ENCODE measurements at places on chromosomes 1 and 21. TPM values are rescaled to one million over a fixed set of nuclear protein-coding genes. Genes with fewer than 3 reads are reported as not detected.
A peak's percentile ranks its signal among the peaks of the same experiment; 100 is the strongest.

- DNase-seq = no peak
- H3K36me3 ChIP-seq = no peaks in the 10 kb centered on the region
- no peaks in the 10 kb centered on the region for H3K4me1 ChIP-seq
- H3K4me3 ChIP-seq = peak overlapping the region; percentile 25
These were observed 34.0 kb downstream of the OPRD1 start for GRCh38 chr1:28845786-28846543.

- no peak overlapping the region for H3K4me3 ChIP-seq
- H3K36me3 ChIP-seq = no peaks in the 10 kb centered on the region
- H3K27ac ChIP-seq = no peak overlapping the region
- no peaks in the 10 kb centered on the region for H3K27me3 ChIP-seq
- peaks cover 15% of the 10 kb centered on the region for H3K4me1 ChIP-seq
- no peak for DNase-seq
These were observed 29.5 kb downstream of the AK4 start for GRCh38 chr1:65177457-65177856.

KIF2C gene
- 8.6 TPM for total RNA-seq

DNA sequence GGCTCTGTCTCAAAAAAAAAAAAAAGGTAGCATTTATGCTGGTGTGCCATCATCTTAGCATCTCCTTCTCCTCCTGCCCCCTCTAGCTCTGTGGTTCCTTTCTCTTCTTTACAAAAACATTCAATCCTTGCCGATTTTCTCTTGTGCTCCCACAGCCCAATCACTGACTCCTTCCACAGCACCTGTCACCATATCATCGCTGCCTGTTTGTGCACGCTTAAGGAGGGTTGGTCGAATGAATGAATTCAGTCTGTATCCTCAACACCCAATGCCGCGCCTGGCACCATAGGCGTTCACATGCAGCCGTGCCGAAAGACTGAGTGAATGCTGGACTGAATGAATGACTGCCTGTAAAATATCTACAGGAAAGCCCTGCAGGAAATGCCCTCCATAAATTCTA lies 7.9 kb downstream of the RNU5D-1 start:
- no peaks in the 10 kb centered on the region for H3K36me3 ChIP-seq
- no peak overlapping the region for H3K27ac ChIP-seq
- no peaks in the 10 kb centered on the region for H3K4me1 ChIP-seq
- DNase-seq = no peak

- H3K27me3 ChIP-seq = peaks cover 3% of the 10 kb centered on the region
- peak overlapping the region; percentile 55 for H3K27ac ChIP-seq
- no peak overlapping the region for H3K4me3 ChIP-seq
- DNase-seq = no peak
- H3K4me1 ChIP-seq = peaks cover 12% of the 10 kb centered on the region
These were observed 2.1 kb upstream of the CAPN9 start for GRCh38 chr1:230745071-230745470.

- no peaks in the 10 kb centered on the region for H3K36me3 ChIP-seq
- H3K27me3 ChIP-seq = no peaks in the 10 kb centered on the region
- H3K4me3 ChIP-seq = no peak overlapping the region
- H3K27ac ChIP-seq = no peak overlapping the region
- DNase-seq = no peak
These were observed 39.6 kb downstream of the CD55 start for GRCh38 chr1:207361029-207361428.

GRCh38 chr1:119888476-119888875 lies 7.8 kb downstream of the ADAM30 start:
- H3K36me3 ChIP-seq = peaks cover 17% of the 10 kb centered on the region
- no peak overlapping the region for H3K4me3 ChIP-seq
- no peak overlapping the region for H3K27ac ChIP-seq
- no peaks in the 10 kb centered on the region for H3K4me1 ChIP-seq
- H3K27me3 ChIP-seq = peaks cover 1% of the 10 kb centered on the region

DNA sequence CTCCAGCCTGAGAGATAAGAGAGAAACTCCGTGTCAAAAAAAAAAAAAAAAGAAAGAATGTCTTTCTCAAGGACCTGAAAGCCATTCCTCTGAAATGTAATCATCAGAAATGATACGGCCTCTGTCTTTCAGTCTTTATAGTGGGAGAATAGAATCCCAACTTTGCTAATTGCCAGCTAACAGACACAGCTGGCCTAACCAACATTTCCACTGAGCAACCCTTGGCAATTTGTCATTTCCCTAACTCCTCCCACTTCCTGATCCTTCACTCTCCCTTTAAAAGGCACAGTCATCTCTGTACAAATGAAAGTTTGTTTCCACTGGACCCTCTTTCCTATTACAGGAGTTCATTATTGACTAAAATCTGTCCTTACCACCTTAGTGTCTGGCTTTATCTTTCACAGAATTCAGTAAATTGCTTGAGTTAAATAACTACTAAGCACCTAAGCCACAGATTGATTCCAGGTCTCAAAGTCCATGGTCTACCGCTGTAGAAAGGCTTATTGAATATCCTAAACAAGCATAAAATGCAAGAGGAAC lies 4.3 kb upstream of the CBR1 start:
- DNase-seq = no peak
- H3K4me3 ChIP-seq = no peak overlapping the region
- peaks cover 10% of the 10 kb centered on the region for H3K36me3 ChIP-seq
- peaks cover 5% of the 10 kb centered on the region for H3K27me3 ChIP-seq
- peaks cover 2% of the 10 kb centered on the region for H3K4me1 ChIP-seq

DNA sequence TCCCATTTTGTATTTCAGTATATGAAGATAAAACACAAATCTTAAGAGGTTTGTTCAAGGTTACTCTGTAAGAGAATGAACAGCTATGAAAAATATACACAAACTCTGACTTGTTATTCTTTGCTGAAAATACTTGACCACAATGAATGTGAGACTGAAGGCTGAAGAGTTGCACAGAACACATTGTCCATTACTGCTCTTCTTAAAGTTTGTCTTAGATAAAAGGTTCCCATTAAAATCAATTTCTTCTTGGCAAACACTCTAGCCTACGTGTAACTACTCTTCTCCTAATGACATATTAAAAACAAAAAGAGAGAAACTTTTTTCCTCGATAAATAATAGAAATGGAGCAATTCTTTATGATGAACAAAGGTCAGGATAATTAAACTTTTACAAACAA lies 45.2 kb upstream of the RABGAP1L start:
- H3K4me3 ChIP-seq = no peak overlapping the region
- no peaks in the 10 kb centered on the region for H3K27me3 ChIP-seq
- no peaks in the 10 kb centered on the region for H3K36me3 ChIP-seq
- peaks cover 4% of the 10 kb centered on the region for H3K4me1 ChIP-seq

NBL1 gene
- 14.4 TPM for total RNA-seq

DNA sequence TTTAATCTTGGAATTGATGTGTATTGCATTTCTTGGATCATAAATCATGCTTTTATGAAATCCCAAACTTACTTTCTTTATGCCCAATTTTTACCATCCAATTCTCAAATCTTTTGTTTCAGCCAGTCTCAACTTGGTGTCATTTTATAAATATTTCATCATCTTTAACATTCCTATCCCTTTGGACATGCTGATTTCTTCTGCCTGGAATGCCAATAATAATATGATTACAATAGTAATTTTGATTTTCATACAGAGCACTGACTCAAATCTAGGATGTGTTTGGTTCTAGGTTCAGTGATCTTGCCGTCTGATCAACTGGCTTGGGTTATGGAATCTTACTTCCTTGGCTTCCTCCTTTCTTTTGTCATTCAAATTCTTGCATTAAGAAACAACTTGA lies 12.8 kb downstream of the RRP15 start:
- DNase-seq = no peak
- peaks cover 25% of the 10 kb centered on the region for H3K4me1 ChIP-seq
- H3K27ac ChIP-seq = peak overlapping the region; percentile 83

DNA sequence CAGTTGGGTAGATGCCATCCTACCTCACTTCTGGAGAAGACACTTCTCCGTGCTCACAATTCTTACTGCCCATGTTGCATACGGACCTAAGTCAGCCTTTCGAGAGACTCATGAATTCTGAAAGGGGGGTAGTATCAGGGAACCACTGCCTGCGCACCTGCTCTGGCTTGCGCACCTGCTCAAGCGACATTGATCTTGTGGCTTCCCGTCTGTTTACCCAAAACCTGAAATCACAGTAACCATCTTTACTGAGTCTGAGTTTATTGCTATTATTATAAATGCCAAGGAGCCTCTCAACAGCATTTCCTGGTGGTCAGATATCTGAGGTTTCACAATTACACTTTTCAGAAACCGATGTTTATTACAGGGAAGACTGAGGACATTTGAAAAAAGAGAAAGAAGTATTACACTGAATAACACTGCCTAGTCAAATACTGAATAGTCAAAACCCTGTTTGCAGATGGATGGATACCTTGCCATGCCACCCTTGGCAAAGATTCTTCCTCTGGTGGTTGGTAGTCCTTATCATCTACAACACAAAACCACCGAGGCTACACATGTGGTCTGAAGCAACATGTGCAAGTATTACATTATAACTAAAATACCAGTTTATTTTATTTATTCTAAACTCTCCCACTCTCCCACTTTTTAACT lies 208.7 kb downstream of the SIPA1L2 start:
- no peak overlapping the region for H3K27ac ChIP-seq
- peaks cover 16% of the 10 kb centered on the region for H3K36me3 ChIP-seq
- no peak for DNase-seq
- no peak overlapping the region for H3K4me3 ChIP-seq

GRCh38 chr1:20462397-20462796 lies 23.6 kb downstream of the CAMK2N1 start:
- peaks cover 6% of the 10 kb centered on the region for H3K27me3 ChIP-seq
- DNase-seq = no peak
- H3K4me1 ChIP-seq = peaks cover 3% of the 10 kb centered on the region
- H3K36me3 ChIP-seq = peaks cover 5% of the 10 kb centered on the region
- H3K4me3 ChIP-seq = no peak overlapping the region

- H3K36me3 ChIP-seq = peaks cover 5% of the 10 kb centered on the region
- no peaks in the 10 kb centered on the region for H3K27me3 ChIP-seq
- no peak overlapping the region for H3K4me3 ChIP-seq
- no peak for DNase-seq
- H3K27ac ChIP-seq = no peak overlapping the region
- H3K4me1 ChIP-seq = no peaks in the 10 kb centered on the region
These were observed 132.0 kb downstream of the C1orf21 start for GRCh38 chr1:184518736-184519357.

PLA2G2D gene
- not detected for total RNA-seq

RHEX gene
- total RNA-seq = not detected

TTC22 gene
- not detected for total RNA-seq

- H3K4me3 ChIP-seq = no peak overlapping the region
- no peak overlapping the region for H3K27ac ChIP-seq
- no peaks in the 10 kb centered on the region for H3K27me3 ChIP-seq
- no peaks in the 10 kb centered on the region for H3K36me3 ChIP-seq
- H3K4me1 ChIP-seq = no peaks in the 10 kb centered on the region
These were observed 7.3 kb upstream of the TMEM52 start for GRCh38 chr1:1926346-1926811.

DNA sequence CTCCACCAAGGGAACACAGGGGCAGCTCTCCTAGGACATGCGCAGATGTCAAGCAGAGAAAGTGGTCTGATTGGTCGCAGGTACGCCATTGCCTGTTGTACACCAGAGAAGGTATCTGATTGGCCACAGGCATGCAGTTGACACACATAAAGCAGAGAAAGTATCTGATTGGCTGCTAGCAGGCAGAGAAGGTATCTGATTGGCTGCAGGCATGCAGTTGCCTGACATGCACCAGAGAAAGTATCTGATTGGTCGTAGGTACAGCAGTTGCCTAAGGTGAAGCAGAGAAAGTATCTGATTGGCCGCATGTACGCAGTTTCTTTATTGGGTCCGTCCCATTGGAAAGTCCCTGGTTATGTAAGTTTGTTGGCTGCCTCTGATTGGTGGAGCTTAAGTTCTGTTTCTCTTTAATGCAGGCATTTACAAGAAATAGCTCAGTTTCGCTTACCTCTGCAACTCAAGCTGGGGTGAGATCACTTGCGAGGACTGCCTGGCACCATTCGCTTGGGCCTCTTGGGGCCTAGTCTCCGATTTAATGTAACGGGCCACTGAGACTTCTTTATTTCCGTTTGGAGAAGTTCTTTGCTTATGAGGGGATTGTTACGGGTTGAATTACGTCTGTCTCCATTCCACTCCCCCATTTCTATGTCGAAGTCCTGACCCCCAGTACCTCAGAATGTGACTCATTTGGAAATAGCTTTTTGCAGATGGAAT lies 74.2 kb downstream of the SIK1 start:
- H3K36me3 ChIP-seq = no peaks in the 10 kb centered on the region
- no peak overlapping the region for H3K27ac ChIP-seq
- H3K27me3 ChIP-seq = peaks cover 4% of the 10 kb centered on the region

DNA sequence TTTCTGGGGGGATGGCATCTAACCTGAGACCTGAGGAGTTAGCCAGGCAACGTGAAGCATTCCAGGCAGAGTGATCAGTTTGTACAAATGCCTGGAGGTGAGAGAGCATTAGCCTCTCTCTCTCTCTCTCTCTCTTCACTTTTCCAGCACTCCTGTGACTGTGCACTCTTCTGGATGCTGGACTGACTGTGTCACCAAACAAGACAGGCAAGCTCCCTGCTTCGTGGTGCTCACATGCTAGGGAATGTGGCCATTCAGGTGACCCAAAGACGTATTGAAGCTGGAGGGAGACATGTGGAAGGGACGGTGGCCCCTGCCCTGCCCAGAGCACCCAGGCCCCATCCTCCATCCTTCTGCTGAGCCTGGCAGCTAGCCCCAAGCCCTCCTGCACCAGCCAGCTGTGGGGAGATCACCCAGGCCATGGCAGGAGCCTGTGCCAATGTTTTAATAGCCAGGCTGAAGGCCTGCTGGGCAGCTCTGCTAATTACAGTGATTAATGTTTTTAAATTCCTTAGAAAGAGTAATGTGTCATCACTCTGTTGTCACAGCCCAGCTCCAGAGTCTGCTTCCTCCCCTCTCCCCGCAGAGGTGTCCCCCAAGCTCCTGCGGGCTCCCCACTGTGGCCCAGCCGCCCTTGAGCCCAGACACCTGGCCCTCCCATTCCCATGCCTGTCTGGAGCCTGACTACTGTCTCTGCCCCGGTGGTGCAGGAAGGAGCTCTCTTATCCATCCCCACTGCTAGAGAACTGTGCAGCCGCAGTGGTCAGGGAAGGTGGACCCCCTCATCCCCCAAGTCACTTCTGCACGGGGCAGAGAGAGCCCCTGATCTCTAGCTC lies 48.9 kb downstream of the UBIAD1 start:
- no peak for DNase-seq
- H3K27ac ChIP-seq = peak overlapping the region; percentile 12
- H3K4me3 ChIP-seq = no peak overlapping the region
- H3K4me1 ChIP-seq = peaks cover 17% of the 10 kb centered on the region
- H3K36me3 ChIP-seq = no peaks in the 10 kb centered on the region
- peaks cover 10% of the 10 kb centered on the region for H3K27me3 ChIP-seq

GRCh38 chr1:45569571-45569961 lies 14.3 kb upstream of the NASP start:
- H3K36me3 ChIP-seq = no peaks in the 10 kb centered on the region
- peaks cover 4% of the 10 kb centered on the region for H3K27me3 ChIP-seq
- no peak for DNase-seq
- H3K27ac ChIP-seq = no peak overlapping the region

LIN28A gene
- total RNA-seq = 97.3 TPM

GRCh38 chr1:211591980-211592493 lies 13.1 kb upstream of the SLC30A1 start:
- DNase-seq = no peak
- H3K27ac ChIP-seq = no peak overlapping the region
- H3K4me1 ChIP-seq = no peaks in the 10 kb centered on the region

GRCh38 chr1:61115436-61115835 lies 33.1 kb downstream of the NFIA start:
- H3K4me3 ChIP-seq = no peak overlapping the region
- H3K27ac ChIP-seq = no peak overlapping the region
- DNase-seq = no peak
- H3K36me3 ChIP-seq = peaks cover 4% of the 10 kb centered on the region

FCGR1A gene
- total RNA-seq = not detected

- H3K36me3 ChIP-seq = peaks cover 4% of the 10 kb centered on the region
- peaks cover 16% of the 10 kb centered on the region for H3K4me1 ChIP-seq
- DNase-seq = no peak
These were observed 142.7 kb downstream of the HIVEP3 start for GRCh38 chr1:41775956-41776585.

FCAMR gene
- not detected for total RNA-seq

GRCh38 chr1:46767649-46768282 lies 31.1 kb upstream of the CYP4B1 start:
- H3K27me3 ChIP-seq = peaks cover 6% of the 10 kb centered on the region
- H3K36me3 ChIP-seq = peaks cover 11% of the 10 kb centered on the region
